ENCODE measurements at places on chromosomes 16 and 17. TPM values are rescaled to one million over a fixed set of nuclear protein-coding genes. Genes with fewer than 3 reads are reported as not detected.
A peak's percentile ranks its signal among the peaks of the same experiment; 100 is the strongest.

ABCC11 gene
- 0.34 TPM for total RNA-seq

GRCh38 chr16:53507464-53508179 is 4.6 kb upstream of the AKTIP start:
- no peak for DNase-seq

DNA sequence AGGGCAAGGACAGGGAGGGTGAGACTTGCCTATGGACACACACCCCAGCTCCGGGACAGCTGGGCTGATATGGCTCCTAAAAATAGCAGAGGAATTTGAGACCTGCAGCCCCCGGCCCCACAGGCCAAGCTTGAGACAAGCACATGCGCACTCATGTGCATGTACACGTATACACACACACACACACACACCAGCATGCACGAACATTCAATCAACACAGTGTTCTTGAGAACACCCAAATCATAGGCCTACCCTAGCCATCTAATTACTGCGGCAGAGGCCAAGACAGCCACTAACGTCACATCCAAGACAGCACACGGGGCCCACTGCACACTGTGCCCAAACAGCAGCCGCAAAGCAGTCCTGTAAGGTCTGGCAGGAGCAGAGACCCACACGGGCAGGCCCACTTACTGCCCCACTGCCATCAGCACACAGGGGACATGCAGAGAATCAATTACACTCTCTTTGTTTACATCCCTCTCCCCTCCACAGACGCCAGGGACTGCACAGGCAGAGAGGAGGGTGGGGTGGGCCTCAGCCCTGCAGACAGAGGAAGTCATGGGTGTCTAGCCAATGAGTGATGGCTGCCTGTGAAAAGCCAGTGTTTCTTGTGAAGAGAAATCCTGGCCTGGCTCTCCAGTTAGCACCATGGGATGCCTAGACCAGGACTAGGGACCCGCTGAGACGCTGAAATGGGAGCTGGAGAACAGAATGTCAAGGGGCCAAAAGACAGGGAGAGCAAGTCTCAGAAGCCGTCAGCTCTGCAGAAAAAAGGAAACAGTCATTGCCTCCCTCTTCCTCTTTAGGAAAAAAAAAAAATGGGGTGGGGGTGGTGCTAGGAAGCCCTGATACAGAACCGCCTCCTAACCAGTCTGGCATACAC is 39.3 kb downstream of the MYO18A start:
- peak; percentile 69 for DNase-seq

DNA sequence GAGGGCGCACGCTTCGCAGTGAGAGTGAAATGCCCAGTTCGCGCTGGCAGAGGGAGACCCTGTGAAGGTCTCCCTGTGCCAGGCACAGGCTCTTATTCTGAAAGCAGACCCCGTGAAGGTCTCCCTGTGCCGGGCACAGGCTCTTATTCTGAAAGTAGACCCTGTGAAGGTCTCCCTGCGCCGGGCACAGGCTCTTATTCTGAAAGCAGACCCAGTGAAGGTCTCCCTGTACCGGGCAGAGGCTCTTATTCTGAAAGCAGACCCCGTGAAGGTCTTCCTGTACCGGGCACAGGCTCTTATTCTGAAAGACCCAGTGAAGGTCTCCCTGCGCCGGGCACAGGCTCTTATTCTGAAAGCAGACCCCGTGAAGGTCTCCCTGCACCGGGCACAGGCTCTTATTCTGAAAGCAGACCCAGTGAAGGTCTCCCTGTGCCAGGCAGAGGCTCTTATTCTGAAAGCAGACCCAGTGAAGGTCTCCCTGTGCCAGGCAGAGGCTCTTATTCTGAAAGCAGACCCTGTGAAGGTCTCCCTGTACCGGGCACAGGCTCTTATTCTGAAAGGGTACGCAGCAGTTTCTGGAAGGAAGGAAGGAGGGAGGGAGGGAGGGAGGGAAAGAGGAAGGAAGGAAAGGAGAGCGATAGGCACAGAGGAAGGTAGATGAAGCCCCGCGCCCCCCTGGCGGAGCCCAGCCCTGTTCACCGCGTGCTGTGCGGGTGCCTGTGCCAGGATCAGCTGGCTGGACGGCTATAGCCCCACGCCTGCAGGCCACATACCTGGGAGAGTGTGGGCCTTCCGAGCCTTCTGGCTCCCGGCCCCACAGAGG is 55.3 kb downstream of the WDR45B start:
- DNase-seq = peak; percentile 72

PTGES3L gene
- 5.5 TPM for total RNA-seq

DNA sequence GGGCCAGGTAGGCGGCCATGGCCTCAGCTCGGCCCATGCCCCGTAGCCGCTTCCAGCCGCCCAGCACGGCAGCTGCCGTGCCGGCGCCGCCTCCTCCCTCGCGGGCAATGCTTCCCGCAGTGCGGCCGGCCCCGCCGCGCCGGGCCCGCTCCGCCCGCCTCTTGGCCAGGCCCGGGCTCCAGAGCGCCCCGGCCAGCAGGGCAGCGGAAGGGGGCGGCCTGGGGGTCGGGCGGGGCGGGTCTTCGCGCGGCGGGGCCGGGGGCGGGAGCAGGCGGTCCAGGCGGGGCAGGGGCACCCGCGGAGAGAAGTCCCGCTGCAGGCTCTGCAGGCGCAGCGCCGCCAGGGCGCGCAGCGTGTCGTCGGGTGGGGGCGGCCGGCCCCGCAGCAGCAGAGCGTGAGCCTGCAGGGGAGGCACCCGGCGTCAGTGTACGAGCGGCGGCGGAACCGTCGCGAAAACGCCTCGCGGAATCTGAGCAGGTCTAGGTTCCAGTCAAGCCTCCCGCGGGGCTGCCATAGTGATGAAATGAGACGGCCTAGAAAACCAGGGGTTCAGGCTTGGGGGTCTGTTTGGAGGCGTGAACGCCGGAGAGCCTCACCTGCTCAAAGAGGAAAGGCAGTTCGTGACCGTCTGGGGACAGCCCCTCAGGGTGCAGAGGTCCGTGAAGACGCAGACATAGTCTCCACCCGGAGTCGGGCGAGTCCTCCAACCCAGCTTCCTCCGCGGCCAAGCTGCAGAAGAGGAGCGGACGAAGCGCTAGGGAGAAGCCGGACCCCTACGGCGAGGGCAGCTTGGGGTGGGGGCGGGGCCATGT is 6.6 kb downstream of the PLEKHH3 start:
- peak; percentile 42 for DNase-seq

GRCh38 chr16:56109205-56109604 is 82.1 kb upstream of the GNAO1 start:
- no peak for DNase-seq

GRCh38 chr16:2816751-2817339 is at the start of gene PRSS21:
Gene PRSS21, plus strand, starts transcription at chr16:2817237. Its CDS starts 32 bp downstream, at chr16:2817269.
- no peak for DNase-seq

- DNase-seq = no peak
Observed at GRCh38 chr17:80712089-80712488, 167.5 kb downstream of the RPTOR start.

GRCh38 chr17:19237389-19238166 is 412 bp downstream of the EPN2 start:
- peak; percentile 51 for DNase-seq

GRCh38 chr17:49338883-49339282 is 23.2 kb downstream of the ZNF652 start:
- DNase-seq = no peak

DNA sequence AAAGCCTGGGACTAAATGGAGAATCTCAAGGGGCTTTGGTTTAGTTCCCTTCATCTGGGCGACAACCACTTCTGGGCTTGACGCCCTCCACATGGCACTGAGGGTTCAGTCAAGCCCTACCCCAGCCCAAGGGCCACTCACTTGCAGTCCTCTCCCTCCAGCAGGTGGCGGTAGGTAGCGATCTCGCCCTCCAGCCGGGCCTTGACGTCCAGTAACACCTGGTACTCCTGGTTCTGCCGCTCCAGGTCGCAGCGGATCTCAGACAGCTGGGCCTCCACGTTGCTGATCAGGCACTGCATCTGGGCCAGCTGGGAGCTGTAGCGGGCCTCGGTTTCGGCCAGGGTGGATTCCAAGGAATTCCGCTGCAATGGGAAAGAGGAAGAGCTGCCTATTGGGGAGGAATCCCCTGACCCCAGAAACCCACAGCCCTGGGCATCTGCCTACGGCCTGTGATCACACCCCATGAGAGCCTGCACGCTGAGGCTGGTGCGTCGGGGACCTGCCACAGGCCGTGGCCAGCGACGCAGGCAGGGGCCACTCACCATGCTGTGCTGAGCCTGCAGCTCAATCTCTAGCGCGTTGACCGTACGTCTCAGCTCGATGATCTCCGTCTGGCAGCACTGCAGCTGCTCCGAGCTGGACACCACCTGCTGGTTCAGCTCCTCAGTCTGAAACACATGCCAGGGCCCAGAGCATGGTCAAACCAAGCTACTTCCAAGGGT is 2.7 kb downstream of the KRT36 start:
- peak; percentile 82 for DNase-seq

DNA sequence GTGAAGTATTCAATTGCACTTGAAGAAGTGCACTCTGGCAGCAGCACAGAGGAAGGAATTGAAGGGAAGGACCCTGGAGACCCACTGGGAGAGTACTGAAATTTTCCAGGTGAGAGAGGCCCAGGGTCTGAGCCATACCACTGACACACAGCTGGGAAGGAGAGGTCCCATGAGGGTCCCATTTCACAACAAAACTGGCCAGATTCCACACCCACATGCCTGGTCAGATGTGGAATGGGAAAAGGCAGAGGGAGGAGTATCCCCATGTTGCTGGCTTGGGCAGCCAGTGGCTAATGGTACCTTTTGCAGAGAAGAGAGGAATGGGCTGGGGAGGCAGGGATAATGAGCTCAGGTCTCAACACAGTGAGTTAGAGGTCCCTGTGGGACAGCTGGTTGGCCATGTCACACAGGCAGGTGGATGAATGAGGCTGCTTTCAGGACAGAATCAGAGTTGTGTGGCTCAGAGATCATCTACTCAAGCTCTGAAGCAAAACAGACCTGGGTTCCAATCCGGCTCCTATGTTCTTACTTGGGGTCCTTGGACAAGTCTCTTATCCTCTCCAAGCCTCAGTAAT is 26.2 kb upstream of the NGFR start:
- no peak for DNase-seq

DNA sequence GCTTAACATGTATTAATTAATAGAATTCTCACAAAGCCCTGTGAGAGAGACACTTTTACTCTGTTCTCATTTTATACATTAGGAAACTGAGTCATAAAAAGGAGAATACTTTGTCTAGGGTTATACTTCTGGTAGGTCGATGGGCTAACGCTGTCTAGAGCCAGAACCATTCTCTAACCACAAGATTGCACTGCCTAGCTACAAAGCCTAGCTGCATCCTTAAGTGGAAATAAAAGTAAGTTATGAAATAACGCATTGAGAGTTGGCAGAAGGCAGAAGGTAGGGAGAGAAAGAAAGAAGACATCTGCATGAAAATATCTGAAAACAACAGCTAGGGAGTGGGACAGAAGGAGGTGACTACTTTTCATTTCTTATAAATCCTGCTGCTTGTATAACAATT is 33.2 kb downstream of the IRX6 start:
- no peak for DNase-seq

DNA sequence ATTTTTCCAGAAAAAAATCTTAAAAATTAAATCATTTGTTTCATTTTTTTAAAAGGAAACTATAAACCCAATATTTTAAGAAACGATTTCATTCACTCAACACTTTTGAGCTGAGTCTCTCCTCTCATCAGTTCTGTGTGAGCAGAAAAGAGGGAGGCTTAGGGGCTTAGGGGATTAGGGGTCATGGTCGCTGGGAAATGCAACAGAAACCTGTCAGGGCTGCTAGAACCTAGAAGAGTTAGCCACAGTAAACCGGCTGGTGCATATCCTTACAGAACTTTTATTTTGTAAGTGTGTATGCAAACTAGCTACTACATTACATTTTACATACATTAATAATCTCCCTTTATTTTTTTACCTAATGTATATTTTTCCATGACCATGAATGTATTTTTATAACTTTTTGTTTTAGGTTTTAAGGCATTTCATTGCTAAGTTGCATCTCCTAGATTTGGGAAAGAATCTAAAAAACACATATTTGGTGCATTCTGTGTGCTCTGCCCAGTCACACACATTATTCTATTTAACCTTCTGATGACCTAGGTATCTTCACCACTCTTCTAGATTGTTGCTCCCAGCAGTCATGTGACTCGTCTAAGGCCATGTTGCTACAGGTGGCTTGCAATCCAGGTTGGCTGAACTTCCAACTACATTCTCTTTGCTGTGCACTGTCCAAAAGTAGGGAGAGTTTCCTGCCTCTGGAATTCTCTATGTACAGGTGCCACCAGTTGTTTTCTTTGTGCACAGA is 24.4 kb downstream of the TBC1D3B start:
- no peak for DNase-seq

OR3A3 gene
- total RNA-seq = not detected

- DNase-seq = no peak
Observed at GRCh38 chr16:80569440-80570105, 28.8 kb downstream of the DYNLRB2 start.

DNA sequence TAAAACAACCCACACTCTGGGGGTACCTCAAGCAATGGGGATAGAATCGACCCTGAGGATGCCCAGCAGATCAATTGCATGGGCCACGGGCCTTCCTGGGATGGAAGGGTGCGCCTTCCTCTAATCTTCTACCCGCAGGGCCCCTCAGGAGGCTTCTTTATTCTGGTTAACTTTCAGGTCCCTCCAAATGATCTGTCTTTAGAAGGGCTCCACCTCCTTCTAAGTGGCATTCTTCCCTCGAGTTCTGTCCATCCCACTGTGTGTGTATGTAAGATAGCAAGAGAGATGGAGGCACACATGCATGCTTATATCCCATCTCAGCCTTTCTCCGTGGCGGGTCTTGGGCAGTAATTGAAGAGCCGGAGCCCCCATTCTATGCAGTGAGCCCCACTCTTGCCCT is 125.7 kb downstream of the MRM1 start:
- DNase-seq = no peak

PRDM7 gene
- total RNA-seq = not detected

TPSAB1 gene
- 7.8 TPM for total RNA-seq

GRCh38 chr16:72434159-72434558 is 262.2 kb upstream of the PMFBP1 start:
- DNase-seq = no peak

- no peak for DNase-seq
Observed at GRCh38 chr16:88406096-88407041, 23.6 kb downstream of the ZNF469 start.

DNA sequence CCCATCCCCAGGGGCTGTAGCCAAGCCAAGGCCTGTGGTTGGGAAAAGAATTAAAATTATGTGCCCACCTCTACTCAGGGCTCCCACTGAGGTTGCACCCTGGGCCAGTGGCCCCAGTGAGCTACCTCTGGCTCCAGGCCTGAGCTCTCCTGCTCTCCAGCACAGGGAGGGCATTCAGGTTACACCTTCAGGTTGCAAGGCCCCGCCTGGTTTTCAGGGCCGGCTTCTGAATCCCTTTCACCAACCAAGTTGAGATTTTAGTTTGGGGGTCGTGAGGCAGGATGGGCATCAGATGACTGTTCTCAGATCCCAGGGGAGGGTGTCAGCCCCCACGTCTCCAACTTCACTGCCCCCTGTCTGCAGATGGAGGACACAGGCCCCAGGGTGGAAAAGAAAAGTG is 8.0 kb upstream of the KATNB1 start:
- no peak for DNase-seq
